ENCODE measurements at places on chromosomes 5 and 9.

- no peak for DNase-seq
Observed at GRCh38 chr9:87160148-87161102, 213.1 kb upstream of the GAS1 start.

GRCh38 chr5:134949316-134949715, 18.4 kb upstream of the CATSPER3 start:
- DNase-seq = no peak

DNA sequence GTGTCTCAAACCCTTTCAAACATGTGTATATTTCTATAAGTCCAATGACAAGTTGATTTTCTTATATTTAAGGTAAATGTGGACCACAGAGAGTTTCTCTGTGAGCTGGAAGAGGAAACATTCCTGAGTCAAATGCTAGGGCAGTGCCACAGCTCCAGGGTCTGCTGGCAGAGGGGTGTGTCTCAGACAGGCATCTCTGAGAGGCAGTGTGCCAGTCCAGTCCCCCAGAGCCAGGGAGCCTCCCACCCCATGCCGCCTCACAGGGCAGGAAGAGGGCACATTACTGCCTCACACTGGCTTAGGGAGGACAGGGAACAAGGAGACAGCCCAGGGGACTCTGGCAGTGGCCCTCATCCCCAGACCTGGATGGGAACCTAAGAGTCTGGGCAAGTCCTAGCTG, 120.2 kb downstream of the TENT4A start:
- DNase-seq = no peak

DNA sequence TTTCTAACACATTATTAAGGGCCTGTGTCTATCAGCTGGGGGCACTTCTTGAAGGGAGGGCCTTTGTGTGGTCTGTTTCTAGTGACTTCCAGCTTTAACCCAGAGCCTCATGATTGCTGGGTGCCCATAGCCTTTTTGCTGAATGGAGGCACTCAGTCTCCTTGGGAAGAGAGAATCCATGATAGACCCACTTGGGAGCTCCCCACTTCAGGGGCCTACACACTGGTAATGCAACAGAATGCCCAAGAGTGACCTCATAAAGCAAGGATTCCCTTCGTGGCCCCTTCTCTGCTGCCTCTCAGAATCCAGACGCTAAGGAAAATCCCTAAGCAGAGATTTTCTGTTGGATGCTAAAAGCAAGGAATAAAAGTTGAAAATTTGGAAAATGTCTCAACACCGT, at the start of gene CATSPER3:
Gene CATSPER3 (plus strand): TSS at position 301 of the 400 bp plus-strand sequence. CDS start 85 bp downstream, at position 386.
- DNase-seq = no peak

DNA sequence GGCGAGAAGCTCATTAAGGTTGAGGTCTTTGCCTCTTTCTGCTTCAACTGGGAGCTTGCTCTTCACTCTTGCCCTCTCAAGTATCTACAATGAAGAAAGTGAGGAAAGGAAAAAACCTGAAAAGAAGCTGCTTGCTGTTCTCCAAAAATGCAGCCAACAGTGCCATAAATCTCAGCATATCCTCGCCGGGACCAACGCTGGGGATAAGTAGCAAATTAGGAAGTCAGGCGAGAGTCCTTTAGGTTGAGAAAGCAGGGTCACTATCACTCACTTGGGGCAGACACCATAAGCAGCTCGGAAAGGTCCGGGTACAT, 399 bp downstream of the NUP155 start:
- peak; percentile 74 for DNase-seq

DNA sequence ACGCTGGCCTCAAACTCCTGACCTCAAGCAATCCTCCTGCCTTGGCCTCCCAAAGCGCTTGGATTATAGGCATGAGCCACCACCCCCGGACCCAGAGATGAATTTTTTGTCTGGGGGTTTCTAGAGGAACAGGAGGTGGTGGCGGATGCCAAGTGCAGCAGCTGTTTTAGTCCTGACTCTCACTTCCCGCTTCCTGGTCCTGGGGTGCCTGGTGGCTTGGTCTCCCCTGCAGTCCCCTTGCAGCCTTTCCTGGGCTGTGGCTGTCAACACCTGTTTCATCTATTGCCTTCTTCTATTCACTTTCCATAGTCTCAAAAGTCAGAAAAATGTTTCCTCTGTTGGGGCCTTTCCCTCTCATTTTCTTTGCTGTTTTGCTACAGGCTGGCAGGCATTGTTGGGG, 6.5 kb upstream of the NHP2 start:
- no peak for DNase-seq

- no peak for DNase-seq
Observed at GRCh38 chr5:90802474-90803317, 244.1 kb downstream of the ADGRV1 start.

GRCh38 chr9:132412089-132412488, 2.1 kb downstream of the CFAP77 start:
- peak; percentile 22 for DNase-seq

GRCh38 chr5:68659881-68660280, 433.9 kb upstream of the SLC30A5 start:
- DNase-seq = no peak

DNA sequence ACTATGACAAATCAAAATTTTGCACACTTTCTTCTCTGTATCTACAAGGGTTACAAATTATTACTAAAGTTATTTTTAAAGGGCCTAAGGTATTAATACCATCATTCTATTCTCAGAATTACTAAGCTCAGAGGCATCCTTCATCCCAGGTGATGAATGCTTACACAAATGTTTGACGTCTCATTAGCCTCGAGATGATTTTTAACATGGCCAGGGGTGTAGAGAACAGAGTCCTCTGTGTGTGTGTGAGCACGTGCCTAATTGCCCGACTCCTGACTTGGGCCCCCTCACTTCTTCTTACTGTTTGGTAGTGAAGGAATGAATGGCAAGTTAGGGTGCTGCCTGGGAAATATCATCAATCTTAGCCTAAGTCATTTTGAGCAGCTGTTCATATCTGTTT, 221.1 kb downstream of the ENC1 start:
- DNase-seq = no peak

- no peak for DNase-seq
Observed at GRCh38 chr5:67272453-67273130, 76.0 kb upstream of the CD180 start.

- no peak for DNase-seq
Observed at GRCh38 chr9:91092214-91092613, 269.5 kb downstream of the AUH start.

- no peak for DNase-seq
Observed at GRCh38 chr5:106014262-106014661, 1656.5 kb downstream of the EFNA5 start.

DNA sequence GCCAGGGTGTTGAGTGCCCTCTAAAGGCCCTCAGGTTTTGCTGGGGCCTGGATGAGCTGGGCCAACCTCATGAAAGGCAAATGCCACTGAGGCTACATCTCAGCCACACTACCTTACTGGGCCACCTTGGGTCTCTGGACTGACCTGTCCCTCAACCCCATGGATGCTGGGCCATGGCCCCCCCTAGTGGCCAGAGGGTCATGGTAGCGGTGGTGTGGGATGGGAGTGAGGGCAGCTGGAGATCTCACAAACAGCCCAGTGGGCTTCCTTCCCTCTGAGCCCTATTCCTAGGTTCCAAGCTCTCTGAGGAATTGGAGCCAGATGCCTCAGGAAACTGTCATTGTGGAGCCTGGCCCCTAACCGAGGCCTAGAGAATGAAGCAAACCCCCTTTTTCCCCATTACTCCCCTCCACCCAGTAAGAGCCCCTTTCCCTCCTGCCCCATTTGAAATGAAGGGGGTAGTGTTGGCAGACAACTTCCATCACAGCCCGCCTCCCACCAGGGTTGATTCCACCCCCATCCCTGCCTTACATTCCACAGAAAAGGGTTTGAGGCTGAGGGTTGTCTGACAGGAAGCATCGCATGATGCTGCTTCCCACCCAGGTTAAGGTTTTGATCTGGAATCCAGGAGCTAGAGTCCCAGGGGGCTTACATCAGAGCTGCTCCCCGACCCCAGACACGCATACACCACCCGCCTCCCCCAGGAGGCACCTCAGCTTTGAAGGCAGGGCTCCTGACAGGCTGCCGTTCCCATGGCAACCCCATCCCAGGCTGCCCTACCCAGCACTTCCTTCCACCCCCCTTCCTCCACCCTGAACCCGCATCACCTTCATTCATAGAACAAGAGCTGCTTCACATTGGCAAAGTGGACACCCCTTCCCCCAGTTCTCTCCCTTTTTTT, 63.9 kb downstream of the PCDH1 start:
- DNase-seq = peak; percentile 16

DNA sequence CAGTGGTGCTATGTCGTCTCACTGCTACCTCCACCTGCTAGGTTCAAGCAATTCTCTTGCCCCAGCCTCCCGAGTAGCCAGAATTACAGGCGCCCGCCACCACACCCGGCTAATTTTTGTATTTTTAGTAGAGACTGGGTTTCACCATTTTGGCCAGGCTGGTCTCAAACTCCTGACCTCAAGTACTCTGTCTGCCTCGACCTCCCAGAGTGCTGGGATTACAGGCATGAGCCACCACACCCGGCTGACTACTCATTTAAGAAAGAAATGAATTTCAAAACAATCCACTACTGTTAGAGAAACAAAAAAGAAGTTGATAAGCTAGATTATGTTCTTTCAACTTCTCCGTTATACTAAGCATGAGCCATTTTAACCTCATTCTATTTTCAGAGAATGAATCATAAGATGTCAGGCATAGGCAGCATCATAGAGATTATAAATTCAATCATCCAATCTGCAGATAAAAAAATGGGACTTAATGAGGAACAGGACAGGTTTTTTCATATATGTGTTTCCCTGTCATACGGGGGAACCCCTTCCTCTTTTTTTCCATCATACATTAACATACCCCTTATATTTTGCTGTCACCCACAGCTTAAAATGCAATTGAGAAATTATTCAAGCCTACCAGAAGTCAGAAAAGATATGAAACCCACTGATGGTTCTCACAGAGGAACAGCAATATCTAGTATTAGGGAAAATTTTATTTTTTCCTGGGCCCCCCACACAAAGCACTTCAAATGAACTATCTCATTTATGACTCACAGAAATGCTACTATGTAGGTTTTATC, 26.5 kb upstream of the ADRB2 start:
- no peak for DNase-seq

GRCh38 chr9:118463419-118463818, 759.2 kb downstream of the TLR4 start:
- no peak for DNase-seq

GRCh38 chr9:126490871-126491567, 122.7 kb upstream of the LMX1B start:
- DNase-seq = peak; percentile 16

DNA sequence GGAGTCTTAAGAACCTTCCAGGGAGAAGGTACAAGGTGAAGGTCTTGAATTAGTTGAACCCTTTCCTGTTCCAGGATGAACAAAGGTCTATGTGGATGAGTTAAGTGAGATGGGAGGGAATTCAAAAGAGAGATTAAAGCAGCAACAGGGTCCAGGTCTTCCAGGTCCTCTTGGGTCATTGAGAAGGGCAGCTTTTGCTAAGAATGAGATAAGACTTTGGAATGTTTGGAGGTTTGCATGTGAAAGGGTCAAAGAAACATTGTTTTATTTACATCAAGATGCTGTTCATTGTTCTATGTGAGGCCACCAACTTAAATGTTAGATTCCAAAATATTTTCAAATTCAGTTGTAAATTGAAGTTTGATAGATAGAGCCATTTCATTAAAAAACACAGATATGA, 463.9 kb downstream of the ANXA1 start:
- DNase-seq = no peak

GRCh38 chr9:70514273-70514672, 99.8 kb upstream of the KLF9 start:
- no peak for DNase-seq

DNA sequence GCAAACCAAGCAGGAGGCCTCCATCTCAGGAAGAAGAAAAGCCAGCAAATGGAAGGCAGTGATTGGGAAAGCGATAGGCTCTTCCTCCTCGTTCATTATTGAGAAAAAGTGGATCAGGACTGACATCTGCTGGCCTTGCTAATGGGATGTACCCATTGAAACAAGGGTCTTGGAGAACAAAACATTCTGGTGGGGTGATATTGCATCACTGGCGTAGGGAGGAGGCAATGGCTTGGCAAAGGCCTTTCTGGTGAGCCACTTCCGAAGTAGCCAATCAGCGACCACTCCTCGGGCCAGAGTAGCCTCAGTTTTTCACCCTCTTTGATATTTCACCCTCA, 86.7 kb upstream of the NFIB start:
- peak; percentile 23 for DNase-seq

- DNase-seq = no peak
Observed at GRCh38 chr5:13735691-13736090, 208.8 kb downstream of the DNAH5 start.

GRCh38 chr5:118511846-118512245, 476.5 kb downstream of the DTWD2 start:
- no peak for DNase-seq

DNA sequence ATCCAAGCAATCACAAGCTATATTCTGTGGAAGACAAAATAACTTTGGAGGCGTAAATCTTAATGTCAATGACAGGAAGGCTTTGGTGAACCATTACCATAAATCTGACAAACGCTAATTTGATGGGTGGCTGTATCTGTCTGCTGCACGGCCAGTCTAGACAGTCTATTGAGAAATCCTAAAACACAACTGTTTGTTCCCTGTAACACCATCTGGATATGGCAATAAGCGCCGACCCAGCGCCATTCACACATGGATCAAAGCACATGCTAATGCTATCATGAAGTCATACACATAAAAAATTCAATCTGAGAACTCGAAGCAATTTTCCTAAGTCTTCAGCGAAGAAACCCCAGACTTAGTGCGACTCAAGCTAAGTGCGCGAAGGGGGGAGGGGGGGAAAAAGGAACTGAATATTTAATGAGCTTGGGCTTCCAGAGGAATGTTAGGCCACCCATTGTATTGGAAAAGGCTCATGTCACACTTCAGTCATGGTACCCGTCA, 95.1 kb downstream of the ARL15 start:
- DNase-seq = no peak

GRCh38 chr5:117889596-117889995, 1098.8 kb downstream of the DTWD2 start:
- no peak for DNase-seq

GRCh38 chr5:74919487-74919886, 53.3 kb upstream of the FAM169A start:
- DNase-seq = peak; percentile 12

DNA sequence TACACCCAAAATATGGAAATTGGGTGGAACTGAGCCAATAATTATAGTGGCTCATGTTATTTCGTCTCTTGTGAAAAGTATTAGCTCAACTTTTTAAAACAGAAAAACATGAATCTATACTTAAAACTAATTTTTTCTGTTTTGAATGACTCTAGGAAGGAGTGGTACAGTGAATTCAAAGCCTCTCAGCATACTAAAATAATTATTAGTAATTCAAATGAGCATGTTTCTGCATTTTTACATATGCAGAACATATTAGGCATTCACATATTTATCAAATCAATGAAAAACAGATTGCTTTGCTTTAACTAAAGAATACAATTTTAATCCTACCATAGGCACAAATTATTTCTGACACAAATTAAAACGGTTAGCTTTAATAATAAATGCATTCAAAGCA, 54.3 kb downstream of the CSNK1A1 start:
- DNase-seq = no peak

Data from NCI-H526 treated with DMSO at 0.1 percent for 48 hours (cell line).